SJSA1 (cell line): ENCODE measurements at places on chromosomes 1 and 21. TPM values are rescaled to one million over a fixed set of nuclear protein-coding genes. Genes with fewer than 3 reads are reported as not detected.

GRCh38 chr1:42646056-42646455, 12.2 kb upstream of the PPIH start:
- no peak for DNase-seq

Gene NTRK1
- not detected in 2 replicates for total RNA-seq

DNA sequence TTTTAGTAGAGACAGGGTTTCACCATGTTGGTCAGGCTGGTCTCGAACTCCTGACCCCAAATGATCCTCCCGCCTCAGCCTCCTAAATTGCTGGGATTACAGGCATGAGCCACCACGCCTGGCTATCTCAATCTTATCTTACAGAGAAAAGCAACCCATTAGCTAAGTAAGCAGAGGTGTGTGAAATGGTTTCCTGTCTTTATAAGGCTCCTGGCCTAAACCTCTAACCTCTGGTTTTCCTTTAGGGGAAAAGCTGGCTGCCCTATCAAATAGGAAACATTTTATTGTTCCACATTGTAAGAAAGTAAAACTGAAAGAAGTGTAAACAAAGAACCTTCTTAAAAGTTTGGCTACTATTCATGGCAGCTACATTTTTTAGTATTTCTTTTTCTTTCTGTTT, 78.3 kb upstream of the MORC3 start:
- DNase-seq = no peak

DNA sequence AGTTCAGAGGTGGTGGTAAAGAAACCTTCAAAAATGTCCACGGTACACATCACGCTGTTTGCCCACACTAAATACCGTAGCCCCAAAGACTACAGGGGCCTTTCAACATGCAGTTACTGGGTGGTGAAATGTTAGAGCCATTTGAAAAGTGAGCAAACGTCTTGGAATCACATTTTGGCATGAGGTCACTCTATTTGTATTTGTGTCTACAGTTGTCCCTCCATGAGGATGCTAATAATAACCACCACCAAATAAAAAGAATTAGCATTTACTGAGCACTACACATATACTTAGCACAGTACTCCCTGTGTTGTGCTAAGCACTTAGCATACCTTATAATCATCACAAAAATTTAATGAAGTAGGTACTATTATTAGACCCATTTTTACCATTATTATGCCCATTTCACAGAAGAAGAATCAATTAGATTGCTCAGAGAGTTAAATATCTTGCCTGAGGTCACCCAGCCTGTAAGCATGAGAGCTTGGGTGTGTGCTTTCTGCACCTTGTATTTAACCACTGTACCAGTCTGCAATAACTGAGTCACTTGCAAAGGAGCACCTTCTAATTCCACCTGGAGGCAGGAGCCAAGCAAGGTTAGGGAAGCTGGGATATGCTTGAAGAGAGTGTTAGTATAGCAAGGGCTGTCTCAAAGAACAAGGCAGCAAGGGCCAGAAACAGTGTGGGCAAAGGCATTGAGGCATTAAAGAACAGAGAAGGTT, 57.4 kb downstream of the DNTTIP2 start:
- no peak for DNase-seq

Gene VWA5B1
- not detected in 2 replicates for total RNA-seq

DNA sequence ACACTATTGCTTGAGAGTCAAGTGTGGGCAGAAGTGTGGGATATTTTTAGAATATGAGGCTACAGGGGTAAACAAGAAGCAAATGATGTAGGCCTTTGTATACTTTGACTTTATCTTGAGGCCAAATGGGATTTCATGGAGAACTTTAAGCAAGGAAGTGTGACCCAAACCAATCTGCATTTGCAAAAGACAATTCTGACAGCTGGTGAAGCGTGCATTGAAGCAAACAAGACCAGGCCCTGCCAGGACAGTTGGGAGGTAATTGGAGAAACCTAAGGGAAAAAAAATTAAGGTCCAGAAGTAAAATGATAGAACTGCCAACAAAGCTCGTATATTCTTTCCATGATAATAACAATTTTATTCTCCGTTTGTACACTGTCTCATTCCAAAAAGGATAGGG, 168.3 kb downstream of the TM2D1 start:
- DNase-seq = no peak

DNA sequence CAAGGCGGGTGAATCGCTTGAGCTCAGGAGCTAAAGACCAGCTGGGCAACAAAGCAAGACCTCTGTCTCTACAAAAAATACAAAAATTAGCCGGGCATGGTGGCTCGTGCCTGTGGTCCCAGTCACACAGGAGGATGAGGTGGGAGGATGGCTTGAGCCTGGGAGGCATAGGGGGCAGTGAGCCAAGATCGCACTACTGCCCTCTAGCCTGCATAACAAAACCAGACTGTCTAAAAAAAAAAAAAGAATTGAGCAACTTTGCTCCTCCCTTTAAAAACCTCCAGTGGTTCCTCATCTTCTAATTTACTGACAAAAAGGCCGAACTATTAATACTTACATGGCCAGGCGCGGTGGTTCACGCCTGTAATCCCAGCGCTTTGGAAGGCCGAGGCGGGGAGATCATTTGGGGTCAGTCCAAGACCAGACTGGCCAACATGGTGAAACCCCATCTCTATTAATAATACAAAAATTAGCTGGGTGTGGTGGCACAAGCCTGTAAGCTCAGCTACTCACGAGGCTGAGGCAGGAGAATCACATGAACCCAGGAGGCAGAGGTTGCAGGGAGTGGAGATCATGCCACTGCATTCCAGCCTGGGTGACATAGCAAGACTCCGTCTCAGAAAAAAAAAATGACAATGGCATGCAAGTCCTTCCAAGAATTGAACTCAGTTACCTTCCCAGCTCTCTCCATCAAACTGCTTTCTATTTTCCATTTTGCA, 4.4 kb downstream of the ACBD3 start:
- peak; percentile 30 for DNase-seq

DNA sequence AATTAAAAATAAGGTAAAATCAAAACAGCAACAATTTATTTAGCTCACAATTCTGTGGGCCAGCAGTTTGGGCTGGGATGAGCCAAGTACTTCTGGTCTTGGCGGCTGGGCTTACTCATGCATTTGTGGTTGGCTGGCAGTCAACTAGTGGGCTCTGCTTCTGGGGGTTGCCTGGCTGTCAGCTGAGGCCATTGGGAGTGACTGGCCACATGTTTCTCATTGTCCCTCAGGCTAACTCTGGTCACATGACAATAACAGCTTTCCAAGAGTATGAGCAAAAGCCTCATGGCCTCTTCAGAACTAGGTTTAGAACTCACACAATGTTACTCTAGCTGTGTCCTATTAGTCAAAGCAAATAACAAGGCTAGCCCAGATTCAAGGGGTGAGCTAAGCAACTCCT, 15.6 kb upstream of the CHIA start:
- DNase-seq = peak; percentile 15
